Fibroblast of the aortic adventitia (primary cell): ENCODE measurements at places on chromosomes 16 and 17. TPM values are rescaled to one million over a fixed set of nuclear protein-coding genes. Genes with fewer than 3 reads are reported as not detected.

GRCh38 chr16:20740007-20740883 is 1.4 kb downstream of the THUMPD1 start:
- DNase-seq, result peak; percentile 5

DNA sequence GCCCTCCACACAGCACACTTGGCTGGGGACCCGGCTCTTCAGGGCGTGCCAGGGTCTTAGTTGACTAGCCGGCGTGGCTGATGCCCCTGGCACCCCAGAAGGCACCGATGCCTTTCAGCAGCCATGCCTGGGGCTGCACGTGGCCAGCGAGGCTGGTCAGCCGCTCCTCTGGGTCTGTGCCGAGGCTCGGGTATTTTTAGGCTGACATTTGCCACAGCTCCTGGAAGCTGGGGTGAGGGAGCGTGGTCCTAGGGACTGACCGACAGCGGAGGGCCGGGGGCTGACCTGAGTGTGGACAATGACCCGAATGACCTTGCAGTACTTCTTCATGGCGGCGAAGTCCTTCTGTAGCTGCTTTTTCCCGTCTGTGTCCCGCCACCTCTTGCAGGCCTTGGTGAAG is 3.9 kb downstream of the RPL3L start:
- DNase-seq, result no peak

- peak; percentile 67 for DNase-seq
Observed at GRCh38 chr16:67481561-67482232, 740 bp upstream of the ATP6V0D1 start.

- DNase-seq, result peak; percentile 47
Observed at GRCh38 chr17:28726226-28726626, at the start of gene TLCD1. TSS of gene TLCD1 (minus strand) at chr17:28726233. CDS start at chr17:28726097, 136 bp downstream.

DNA sequence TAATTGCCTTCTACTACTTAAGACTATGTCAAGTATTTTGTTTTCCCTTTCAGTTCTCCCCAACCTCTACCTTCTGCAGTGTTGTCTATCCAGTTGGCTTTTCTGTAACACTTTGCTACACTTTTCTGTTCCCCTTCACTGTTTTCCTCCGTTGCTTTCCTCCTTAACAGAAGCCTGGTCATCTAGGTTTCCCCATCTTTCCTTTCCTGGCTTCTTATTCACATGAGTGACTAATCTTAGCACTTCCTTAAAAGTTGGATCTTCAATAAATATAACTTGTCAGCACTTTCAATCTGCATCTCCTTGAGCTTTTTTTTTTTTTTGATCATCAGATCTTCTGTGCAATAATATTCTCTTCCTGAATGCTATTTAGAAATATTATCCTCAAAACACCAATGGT is 2.8 kb upstream of the SLFN11 start:
- DNase-seq, result peak; percentile 48

DNA sequence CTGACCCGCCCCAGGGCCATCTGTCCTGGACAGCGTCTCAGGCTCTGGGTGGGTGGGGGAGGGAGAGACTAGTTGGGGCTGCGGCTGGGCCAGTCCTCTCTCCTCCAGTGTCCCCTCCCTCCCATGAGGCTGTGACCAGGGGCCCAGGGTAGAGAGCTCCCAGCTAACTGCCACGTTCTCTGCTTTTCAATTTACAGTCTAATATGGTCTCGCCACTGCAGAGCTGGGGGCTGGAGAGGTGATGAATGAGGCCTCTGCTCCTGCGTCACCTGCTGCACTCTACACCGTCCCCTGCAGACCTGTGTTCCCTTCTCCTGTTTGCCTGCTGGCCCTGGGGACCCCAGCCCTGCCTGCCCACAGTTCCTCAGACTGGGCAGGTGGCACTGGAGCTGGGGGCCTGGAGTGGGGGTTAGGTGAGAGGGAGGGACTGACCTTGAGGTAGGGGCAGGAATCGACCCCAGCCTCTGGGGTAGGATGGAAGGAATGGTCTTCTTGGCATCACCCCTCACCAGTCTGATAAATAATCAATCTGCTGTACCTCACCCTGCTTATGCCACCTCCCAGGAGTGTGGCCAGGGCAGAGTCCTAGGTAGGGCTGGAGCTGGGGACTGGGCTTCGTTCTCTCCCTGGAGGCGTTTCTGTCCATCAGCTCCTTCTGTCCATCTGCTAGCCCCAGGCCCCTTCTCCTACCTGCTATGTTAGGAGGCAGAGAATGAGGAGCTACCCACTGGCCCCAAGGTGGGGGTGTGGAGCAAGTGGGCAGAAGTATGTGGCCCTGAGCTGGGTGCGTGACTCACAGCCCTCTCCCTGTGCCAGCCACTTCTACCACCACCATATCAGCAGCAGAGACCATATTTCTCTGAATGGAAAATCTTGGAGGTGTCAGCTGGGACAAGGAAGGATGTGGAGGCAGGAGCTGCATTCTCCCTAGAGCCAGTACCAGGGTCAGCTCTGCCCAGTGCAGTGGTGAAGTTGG is 12.9 kb downstream of the SEZ6 start:
- DNase-seq, result no peak

DNA sequence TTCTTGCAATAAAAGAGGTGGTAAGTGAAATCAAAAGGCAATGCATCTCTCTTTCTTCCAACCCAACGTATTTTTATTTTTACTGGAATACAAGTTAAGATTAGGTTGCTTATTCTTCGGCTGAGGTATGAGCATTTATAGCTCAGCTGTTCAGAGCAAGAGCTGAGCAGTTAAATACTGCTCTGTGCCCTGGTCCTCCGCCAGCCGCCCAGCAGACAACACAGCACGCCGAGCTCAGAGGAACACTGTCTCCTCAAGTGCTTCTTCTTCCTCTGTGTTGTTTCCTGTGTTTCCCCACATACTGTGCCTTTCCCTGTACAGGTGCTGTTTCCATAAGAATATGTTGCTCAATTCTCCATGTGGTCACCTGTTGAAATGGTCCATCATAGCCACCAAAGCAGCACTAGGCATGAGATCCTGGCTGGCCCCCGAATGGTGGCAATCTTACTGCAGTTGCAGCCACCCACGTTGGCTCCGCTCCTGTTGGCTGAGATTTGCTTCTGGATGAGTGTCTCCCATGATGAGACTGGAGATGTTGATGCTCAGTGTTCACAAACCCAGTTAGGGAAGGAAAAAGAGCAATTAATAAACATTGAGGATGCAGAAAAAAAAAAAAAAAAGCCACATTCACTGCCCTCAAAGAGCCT is 515.3 kb downstream of the GRIN2A start:
- DNase-seq, result no peak

- DNase-seq, result peak; percentile 89
Observed at GRCh38 chr16:84511180-84511800, 6.8 kb upstream of the MEAK7 start.

DNA sequence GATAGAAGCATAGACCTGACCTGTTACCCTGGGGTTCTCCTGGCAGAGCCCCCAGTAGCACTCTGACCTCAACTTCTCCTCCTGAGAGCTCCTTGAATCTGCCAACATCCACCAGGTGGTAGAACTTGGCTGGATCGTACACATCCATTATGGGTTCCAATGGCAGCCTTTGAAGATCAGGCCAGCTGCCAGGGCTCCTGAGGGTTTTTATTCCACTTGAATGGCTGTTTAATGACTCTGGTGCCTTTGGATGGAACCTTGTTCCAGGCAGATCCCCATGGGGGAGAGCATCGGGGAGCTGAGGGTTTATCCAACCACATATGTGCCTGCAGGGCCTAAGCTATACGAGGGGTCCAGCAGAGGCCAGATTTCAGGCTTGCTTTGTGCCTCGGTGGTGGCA is 47.1 kb upstream of the CLEC19A start:
- no peak for DNase-seq

DNA sequence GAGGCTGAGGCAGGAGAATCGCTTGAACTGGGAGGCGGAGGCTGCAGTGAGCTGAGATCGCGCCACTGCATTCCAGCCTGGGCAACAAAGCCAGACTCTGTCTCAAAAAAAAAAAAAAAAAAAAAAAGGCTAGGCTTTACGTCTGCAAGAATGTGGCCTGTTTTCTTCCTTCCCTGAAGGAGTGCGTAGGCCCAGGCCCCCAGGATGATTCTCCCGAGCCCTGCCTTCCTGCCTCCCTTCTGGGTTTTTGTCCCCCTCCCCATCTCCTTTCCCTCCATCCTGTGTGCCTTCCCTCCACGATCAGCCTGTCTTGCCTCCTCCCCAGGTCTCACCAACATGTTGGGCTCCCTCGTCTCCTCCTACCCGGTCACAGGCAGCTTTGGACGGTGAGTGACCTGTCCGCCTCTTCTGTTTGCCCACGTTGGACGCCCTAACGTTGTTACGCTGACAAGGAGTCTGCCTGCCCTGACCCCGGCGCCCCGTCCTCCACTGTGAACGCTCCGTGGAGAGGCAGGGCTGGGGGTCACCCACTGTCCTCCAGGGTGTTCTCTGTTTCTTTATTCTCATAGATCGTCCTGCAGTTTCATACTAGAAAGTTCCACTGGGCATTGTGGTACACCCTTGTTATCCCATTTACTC is 15.7 kb upstream of the RNF213 start:
- DNase-seq, result no peak

GRCh38 chr17:16178836-16179235 is 36.5 kb downstream of the NCOR1 start:
- DNase-seq, result no peak

- no peak for DNase-seq
Observed at GRCh38 chr16:11901091-11901490, 14.7 kb downstream of the GSPT1 start.

DNA sequence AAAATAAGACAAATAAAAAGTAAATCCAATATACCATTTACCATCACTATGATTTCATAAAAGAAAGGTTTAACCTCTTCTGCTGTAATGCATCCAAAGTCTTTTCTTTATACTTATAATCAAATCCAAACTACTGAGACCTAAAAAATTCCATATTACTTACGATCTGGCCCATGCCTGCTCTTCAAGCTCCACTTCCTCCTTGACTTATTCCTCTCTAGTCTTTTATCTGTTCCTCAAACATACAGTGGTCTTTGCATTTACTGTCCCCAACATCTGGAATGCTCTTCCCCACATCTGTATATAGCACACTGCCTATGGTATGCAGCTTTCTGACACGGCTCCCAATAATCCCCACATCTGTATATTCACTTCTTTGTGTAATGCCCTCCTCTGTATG is 33.8 kb downstream of the PCTP start:
- no peak for DNase-seq

DNA sequence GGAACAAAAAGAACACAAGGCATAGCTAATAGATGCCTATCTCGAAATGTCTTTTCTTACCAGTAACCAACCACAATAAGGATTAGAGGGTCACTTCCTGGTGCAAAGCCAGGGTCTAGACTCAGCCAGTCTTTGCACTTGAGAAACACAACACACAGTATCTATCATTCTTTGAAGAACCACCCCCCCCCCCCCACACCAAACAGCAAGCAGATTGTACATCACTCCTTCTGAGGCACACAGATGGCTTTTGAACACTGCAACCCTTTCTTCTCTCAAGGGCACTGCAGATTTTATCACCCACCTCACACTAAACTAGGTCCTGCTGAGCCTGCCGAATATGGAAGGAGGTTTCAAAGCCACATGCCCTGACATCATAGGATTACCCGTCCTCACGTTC is 145.6 kb downstream of the AATF start:
- DNase-seq, result no peak

GRCh38 chr17:64115822-64116534 is 14.0 kb downstream of the ERN1 start:
- DNase-seq, result peak; percentile 97

GRCh38 chr16:88835383-88835782 is 21.4 kb downstream of the GALNS start:
- peak; percentile 64 for DNase-seq

DNA sequence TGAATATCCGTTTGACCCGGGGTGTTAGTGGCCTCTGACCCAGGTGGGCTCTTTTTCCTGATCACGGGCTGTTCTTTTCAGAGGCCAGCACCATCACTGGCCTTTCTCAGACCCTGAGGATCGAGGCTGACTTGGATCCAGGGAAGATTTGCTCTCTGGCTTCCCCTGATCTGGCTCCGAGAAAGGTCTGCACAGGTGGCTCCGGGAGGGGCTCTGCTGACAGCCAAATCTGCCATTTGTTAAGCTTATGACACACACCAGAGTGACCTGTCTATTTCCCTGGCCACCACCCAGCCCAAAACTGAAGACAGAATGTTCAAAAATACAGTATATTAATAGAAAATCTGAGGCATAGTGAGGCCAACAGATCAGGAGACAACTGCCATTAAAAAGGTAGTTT is 221.8 kb upstream of the TNRC6C start:
- DNase-seq, result no peak

- peak; percentile 19 for DNase-seq
Observed at GRCh38 chr17:43917348-43918025, 10.2 kb upstream of the MPP2 start.

DNA sequence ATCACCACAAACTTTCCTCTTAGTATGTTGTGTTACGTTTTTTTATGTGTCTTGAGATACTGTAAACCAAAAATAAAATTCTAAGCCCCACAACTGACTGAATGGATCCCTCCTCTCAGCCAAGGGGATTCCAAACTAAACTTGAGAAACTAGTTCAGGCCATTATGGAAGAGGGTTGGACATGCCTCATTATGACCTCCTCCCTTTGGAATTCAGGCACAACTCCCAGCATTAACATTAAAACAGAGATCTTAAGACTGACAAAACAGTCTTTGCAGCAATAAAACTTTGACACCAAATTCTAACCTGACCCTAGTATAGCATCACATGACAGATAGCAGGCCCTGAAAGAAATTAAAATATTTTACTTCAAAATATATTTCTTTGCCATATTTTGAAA is 51.1 kb upstream of the SLC47A1 start:
- peak; percentile 76 for DNase-seq

DNA sequence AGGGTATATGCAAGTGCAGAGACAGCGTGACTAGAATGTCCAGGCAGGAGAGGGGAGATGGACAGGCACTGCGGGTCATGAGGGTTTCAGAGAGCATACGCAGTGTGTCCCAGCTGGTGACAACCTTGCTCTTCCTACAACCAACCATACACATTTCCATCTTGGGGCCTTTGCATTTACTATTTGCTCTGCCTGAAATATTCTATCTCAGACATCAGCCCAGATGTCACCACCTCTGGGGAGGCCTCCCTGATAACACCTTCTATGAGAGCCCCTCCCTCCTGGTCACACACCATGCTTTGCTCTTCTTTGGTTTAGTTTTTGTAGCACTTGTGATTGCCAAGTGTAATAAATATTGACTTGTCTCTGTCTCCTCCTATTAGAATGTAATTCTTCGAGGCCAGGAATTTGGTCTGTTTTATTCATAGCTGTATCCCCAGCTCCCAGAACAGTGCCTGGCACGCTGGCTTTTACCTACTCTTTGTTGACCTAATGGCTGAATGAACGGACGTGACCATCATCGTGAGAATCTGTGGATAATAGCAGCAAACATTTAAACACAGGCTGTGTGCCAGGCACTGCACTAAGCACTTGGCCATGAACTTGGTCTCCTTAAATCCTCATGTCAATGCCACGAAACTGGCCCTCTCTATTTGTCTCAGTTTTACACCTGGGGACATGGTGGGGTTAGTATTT is 51.9 kb downstream of the PLCG2 start:
- DNase-seq, result no peak

GRCh38 chr16:22217890-22218730 is 12.0 kb downstream of the EEF2K start:
- no peak for DNase-seq

The GSDMA gene
- not detected in 2 replicates for total RNA-seq

The BOLA2 gene
- total RNA-seq, result 23.0 and 23.5 TPM in 2 replicates

The SLC5A2 gene
- total RNA-seq, result not detected in 2 replicates

The ADORA2B gene
- total RNA-seq, result 0.90 and 19.3 TPM in 2 replicates

The PPM1E gene
- total RNA-seq, result 0.41 and 0.45 TPM in 2 replicates

The CACNG5 gene
- not detected in 2 replicates for total RNA-seq

The PDILT gene
- total RNA-seq, result not detected in 2 replicates

The KCNJ12 gene
- 1.7 and 2.7 TPM in 2 replicates for total RNA-seq

The ABCA3 gene
- total RNA-seq, result 1.8 and 2.4 TPM in 2 replicates

The ZG16 gene
- total RNA-seq, result not detected in 2 replicates

The PER1 gene
- 1.6 and 12.7 TPM in 2 replicates for total RNA-seq

The BCL6B gene
- total RNA-seq, result 0.41 and 0.45 TPM in 2 replicates

The TBC1D26 gene
- total RNA-seq, result 0.65 TPM in 1 of 2 replicates, not detected in the other

The KRTAP3-2 gene
- not detected in 2 replicates for total RNA-seq

The DPEP1 gene
- not detected in 2 replicates for total RNA-seq
